GM04504 (cell line): ENCODE measurements at places on chromosomes 7 and 10.
A peak's percentile ranks its signal among the peaks of the same experiment; 100 is the strongest.

DNA sequence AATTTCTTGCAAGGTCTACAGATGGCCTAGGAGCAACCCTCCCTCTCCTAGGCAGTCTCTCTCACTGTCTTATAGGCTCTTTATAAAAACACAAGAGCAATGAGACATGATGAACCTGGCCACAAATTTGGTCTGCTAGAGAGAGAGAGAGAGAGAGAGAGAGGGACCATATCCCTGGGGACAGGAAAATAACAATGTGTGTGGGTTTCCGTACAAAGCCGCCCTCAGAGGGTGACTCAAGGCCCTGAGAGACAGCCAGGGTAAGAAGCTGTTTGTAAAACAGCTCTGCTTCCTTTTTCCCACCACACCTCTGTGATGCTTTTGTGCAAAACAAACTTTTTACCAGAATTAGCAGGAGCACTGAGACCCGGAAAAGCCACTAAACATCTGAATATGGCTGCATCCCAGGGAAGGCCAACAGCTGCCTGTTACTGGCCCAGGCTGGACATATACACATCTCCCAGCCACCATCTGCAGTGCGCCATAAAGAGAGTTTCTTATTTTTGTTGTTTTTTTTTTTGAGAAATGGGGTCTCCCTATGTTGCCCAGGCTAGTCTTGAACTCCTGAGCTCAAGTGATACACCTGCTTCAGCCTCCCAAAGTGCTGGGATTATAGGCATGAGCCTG, 18.4 kb downstream of the GIMAP5 start:
- no peak for DNase-seq

- no peak for DNase-seq
Observed at GRCh38 chr10:43817368-43817767, 168.7 kb upstream of the ZNF32 start.

DNA sequence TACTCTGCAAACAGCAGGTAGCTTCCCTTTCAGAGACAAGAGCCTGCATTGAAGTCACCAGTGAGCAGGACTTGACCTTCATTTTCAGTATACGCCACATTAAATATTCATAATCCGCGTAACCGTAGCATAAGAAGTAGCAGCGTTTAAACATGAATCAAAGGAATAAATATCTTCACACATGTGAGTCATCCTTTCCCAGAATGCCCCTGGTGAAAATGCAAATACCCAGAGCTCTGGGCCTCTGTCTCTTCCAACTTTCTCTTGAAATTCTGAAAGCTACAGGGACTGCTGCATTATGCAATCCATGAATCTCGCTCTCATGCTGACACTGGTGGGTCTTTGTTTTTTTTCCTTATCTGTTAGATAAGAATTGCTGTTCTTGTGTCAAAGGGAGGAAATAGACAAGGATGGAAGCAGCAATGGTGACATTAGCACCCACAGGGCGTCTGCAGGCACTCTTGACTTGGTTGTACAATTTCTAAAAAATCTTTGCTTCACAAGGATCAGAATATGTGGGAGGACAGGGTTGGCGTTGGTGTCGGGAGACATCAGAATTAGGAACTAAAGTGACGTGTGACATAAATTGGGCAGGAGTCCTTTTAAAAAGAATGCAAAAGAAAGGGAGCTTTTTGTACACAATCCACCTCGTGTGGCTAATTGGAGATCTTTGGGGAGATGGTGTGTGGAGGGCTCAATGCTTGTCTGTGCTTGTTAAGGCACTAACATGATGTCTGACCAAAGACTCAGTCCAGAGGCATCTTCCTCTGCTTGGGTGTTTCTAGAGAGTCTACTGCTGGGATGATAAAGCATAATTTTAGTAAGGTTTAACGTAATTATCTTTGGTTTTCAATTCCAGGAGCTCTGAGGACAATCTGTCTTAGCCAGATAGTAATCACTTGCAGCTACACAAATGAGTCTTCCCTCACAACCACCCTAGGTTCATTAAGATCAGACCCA, 390.3 kb downstream of the KCNMA1 start:
- DNase-seq, result no peak

- no peak for DNase-seq
Observed at GRCh38 chr10:28151636-28152035, 151.2 kb downstream of the MPP7 start.

GRCh38 chr10:128318366-128318765, 192.1 kb upstream of the MKI67 start:
- DNase-seq, result no peak

GRCh38 chr7:17123020-17123419, 175.4 kb upstream of the AHR start:
- peak; percentile 56 for DNase-seq
